SJSA1 (cell line): ENCODE measurements at places on chromosomes 7 and 10. TPM values are rescaled to one million over a fixed set of nuclear protein-coding genes. Genes with fewer than 3 reads are reported as not detected.

DNA sequence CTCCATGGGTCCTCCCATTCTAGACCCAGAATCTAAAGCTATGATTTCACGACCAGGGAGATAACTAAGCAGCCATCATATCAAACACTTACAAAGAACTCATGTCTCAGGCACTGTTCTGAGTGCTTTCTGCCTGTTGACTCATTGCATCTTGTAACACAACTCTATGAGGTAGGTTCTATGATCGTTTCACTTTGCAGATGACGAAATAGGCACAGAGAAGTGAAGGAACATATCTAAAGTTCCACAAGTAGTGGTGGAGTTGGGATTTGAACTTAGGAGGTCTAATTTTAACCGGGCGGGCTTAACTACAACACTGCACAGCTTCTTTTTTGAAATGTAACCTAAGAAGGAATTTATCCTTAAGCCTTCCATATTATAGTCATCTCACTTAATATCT, 2.9 kb downstream of the RBP4 start:
- no peak for DNase-seq

GRCh38 chr10:58444876-58445275, 59.7 kb downstream of the TFAM start:
- no peak for DNase-seq

DNA sequence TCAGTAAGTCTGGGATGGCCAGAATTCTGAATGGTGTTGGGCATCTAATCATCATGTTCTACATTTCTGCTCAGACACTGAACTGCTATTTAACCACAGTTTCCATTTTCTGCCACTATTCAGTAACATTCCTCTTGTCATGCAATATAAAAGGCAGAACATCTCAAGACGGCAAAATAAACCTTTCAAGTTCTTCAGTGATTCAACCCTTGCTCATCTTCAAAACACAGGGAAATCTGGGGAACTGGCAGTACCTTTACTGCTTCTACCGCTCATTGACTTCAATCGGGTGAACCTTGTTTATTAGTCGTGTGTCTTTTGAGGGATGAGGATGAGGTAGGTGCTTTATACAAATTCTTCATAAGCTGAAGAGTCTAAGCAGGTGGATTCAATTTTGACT, 184.7 kb upstream of the ANK3 start:
- DNase-seq: no peak

DNA sequence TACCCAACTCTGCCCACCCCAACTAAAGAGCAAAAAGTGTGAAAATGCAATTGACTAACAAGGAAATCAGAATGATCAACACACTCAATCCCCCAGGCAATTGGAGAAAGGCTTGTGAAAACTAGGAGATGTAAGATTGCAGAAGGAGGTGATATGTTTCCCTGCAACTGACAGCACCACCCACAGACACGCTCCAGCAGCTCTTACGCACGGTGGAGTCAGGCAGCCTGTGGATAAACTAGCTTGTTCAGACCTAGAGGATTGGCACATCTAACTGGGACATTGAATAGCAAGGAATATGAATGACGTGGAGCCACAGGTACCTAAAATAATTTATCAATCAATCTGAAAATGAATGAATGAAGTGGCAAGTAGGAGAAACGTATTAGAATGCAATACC, 125.7 kb upstream of the MYO3A start:
- no peak for DNase-seq

- DNase-seq: no peak
These were observed 2.9 kb upstream of the PRSS2 start for GRCh38 chr7:142767861-142768260.

DNA sequence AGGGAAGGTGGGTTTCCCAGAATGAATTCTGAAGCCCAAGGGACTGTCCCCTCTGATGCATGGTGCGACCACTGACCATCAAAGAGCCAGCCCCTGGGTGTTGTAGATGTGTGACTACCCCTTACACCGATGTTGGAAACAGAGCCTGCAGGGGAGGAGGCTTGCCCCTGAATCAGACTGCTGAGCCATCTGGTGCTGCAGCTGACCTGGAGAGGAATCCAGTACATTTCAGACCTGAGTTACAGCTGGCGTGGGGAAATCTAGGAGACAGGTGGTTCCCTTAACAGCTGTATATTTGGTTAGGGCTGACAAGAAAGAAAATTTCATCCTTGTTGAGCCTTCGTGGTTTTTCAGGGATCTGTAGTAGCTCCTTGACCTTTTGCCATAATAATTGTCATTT, 195.5 kb downstream of the CELF2 start:
- DNase-seq: no peak

DNA sequence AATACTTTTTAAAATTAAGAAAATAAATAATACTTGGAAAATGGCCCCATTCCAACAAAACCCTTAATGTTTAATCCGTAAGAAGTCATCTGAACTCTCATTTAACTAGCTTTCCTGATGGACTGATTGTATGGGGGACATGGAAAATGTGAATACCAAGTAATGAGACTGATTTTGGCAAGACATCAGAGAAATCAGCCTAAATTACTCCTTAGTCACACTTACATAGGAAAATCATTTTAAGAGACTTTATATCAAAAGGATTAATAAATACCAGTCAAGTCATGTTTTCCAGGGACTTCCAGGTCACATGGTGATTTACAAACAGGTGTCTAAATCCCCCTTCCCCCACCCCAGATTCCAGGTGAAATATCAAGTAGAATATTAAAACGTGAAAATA, 58.2 kb downstream of the GRM8 start:
- no peak for DNase-seq

GRCh38 chr7:150520145-150520544, 5.5 kb downstream of the GIMAP7 start:
- no peak for DNase-seq

DNA sequence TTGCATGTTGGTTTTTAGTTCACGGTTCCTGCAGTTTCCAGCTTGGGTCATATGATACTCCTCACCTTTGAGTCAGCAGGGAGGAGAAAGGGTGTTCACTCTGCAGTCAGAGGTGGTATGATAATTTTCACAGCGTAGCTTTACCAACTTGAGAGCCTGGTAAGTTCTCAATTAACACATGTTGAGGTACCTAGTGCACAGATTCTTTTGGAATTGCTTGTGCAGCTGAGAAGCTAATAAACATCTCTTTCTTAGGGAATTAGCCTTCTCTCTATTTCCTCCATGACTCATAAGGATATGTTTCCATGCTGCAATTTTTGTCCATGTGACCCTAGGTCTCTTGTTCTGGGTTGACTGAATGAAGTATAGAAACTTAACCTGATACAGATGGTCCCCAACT, 166.6 kb downstream of the KIF20B start:
- DNase-seq: no peak

DNA sequence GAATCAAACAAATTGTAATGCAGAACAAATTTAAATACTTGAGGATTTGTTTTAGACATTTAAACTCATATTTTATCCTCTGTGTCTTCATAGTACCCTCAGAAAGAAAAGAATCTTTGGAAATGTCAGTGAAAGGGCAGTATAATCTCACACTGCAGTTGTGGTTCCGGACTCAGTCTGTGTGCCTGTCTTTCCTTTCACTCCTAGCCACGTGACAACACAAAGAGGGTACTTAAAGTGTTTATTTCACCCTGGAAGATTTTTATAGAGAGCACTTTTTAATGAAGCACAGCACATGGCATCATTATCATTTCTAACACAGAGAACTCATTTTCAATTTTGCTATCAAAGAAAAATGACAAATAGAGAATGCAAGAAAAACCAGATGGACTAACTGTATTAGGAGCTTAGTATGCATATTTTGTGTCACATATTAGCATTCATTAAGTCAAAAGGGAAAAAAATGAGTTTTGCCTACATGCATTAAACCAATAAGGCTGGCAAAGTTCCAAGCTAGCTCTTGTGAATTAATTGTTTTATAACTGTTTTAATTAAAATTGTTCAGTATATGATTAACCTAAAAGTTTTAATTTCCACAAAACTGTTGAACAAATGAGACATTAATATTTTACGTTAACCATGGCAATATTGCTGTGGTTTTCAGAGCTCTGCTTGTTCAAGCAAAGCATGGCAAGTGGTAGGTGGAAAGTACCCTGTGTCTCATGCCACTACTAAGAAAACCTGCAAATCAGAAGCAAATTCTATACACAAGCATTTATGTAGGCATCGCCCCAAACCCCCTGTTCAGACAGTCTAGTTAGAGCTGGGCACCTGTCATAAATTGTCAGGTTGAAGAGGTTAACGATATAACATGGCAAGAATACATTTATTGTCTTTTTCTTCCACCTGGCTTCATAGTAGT, 65.9 kb downstream of the AUTS2 start:
- DNase-seq: no peak

GRCh38 chr7:157176771-157177170, 38.0 kb downstream of the UBE3C start:
- no peak for DNase-seq

- DNase-seq: no peak
These were observed 523.3 kb downstream of the KCNMA1 start for GRCh38 chr10:77114181-77114821.

- no peak for DNase-seq
These were observed 12.9 kb downstream of the OR2AE1 start for GRCh38 chr7:99863847-99864440.

- DNase-seq: peak; percentile 40
These were observed 524.8 kb downstream of the GRM8 start for GRCh38 chr7:126727930-126728391.

- no peak for DNase-seq
These were observed 108.3 kb downstream of the RNF216 start for GRCh38 chr7:5673125-5673524.

DNA sequence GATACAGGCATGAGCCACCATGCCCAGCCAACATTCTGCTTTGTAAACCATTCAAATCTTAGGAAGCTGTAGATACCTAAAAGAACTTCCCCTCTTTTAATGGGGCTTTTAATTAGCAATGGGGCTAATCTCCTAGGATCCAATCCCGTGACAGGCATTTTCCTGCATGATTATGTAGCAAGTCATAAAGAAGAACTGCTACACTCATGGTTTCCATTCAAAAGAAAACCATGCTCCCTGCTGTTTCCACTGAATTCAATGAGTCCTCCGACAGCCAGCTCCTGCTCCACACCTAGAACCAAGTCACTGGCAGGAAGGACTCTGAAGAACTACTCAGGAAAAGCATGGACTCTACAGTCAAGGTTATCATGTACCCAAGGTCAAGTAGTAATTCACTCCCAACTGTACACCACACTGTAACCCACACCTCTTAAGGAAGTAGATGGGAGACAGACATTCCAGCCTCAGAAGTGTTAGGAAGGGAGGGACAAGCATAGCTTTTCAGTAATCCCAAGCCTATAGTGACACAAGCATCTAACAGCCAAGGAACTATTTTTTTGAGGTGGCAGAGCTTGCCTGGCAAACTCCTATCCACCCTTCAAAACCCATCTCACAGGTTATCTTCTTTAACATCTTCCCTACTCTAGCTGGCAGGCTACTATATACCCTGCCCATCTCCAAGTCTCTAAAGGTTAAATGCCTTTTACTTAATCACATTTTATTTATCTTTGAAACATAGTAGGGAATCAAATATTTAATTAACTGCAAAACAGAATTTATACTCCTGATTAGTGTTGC, 47.5 kb downstream of the CTBP2 start:
- DNase-seq: no peak

DNA sequence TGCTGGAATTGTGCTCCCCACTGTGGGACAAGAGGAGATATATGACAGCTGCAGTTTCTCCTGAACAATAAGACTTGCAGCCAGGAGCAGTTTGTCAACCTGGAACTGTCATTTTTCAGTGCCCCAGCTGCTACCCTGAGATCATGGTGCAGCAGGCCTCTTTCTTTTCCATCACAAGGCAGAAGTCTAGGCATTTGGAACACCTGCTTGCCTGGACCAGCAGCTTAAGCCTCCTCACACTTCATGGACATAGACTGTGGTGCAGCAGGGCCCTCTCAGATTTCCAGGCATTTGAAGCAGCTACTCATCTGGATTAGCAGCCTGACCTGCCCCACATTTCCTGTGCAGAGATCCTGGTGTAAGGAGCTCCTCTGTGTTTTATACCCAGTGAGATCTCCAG, 450.7 kb upstream of the TEX47 start:
- DNase-seq: no peak

DNA sequence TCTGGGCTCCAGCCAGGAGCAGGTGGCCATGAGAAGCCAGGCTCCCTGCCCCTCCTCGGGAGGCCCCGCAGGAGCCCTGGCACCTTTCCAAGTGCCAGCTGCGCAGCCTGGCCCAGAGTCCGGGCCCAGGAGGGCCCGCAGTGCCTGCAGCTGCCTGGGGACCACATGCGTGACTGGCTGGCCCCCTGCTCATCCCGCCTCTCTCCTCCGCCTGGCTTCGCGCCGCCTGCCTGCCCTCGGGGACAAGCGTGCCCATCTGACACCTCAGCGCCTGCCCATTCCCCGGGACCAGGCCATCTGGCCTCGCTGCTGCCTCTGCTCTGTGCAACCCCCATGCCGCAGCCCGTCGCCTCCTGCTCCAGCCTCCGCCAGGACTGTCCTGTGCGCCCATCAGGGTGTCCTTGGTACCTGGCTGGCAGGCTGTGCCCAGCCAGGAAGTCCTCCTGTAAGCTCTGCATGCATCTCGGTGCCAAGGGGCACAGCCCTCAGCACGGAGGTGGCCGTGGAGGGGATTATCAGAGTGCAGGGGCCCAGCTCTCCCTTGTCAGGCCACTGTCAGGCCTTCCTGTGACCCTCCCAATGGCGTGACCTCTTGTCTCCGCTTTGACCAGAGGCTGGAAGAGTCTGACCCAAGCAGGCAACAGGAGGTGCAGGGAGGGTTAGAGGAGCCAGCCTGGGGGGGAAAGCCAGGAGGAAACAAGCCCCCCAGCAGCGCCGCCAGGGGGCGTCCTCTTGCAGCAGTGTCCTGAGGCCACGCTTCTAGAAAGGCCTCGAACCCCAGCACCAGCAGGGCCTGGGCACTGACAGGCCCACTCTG, 50.5 kb downstream of the TMEM209 start:
- no peak for DNase-seq

DNA sequence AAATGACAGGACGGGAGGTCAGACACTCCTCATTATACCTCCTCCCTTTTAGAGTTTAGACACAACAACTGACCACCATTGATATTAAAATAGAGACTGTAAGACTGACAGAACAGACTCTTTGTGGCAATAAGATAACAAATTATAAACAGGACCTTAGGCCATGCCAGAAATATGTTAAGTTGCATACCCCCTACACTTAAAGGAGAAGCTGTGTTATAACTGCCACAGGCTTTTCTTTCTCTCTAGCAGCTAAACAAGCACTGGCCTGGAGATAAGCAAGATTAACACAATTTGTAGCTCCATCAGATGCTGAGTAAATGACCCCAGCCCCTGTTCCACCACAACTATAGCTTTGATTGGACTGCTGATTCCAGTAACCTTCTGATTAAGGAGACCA, 10.5 kb upstream of the UNC5B start:
- no peak for DNase-seq

- DNase-seq: no peak
These were observed 69.4 kb downstream of the KIAA1217 start for GRCh38 chr10:24278176-24278889.

- no peak for DNase-seq
These were observed 111.0 kb downstream of the LRRTM3 start for GRCh38 chr10:67036808-67037207.

DPP6 gene
- total RNA-seq: not detected in 2 replicates

HMX3 gene
- total RNA-seq: 10.8 and 10.9 TPM in 2 replicates

SUN3 gene
- total RNA-seq: 17.0 and 24.4 TPM in 2 replicates

C7orf33 gene
- total RNA-seq: not detected in 2 replicates

GLI3 gene
- total RNA-seq: 0.91 and 1.7 TPM in 2 replicates

KLF14 gene
- total RNA-seq: not detected in 2 replicates

STEAP4 gene
- not detected in 2 replicates for total RNA-seq
